Activated T-helper 1 cell treated with Interleukin-2 at 50 U/mL for 16 hours (primary cell): ENCODE measurements at places on chromosomes 3 and 15.
A peak's percentile ranks its signal among the peaks of the same experiment; 100 is the strongest.

- no peak for DNase-seq
These were observed 489.2 kb upstream of the UBE2E2 start for GRCh38 chr3:22713936-22714335.

GRCh38 chr15:23629234-23629805 lies 18.3 kb downstream of the MAGEL2 start:
- no peak for DNase-seq

DNA sequence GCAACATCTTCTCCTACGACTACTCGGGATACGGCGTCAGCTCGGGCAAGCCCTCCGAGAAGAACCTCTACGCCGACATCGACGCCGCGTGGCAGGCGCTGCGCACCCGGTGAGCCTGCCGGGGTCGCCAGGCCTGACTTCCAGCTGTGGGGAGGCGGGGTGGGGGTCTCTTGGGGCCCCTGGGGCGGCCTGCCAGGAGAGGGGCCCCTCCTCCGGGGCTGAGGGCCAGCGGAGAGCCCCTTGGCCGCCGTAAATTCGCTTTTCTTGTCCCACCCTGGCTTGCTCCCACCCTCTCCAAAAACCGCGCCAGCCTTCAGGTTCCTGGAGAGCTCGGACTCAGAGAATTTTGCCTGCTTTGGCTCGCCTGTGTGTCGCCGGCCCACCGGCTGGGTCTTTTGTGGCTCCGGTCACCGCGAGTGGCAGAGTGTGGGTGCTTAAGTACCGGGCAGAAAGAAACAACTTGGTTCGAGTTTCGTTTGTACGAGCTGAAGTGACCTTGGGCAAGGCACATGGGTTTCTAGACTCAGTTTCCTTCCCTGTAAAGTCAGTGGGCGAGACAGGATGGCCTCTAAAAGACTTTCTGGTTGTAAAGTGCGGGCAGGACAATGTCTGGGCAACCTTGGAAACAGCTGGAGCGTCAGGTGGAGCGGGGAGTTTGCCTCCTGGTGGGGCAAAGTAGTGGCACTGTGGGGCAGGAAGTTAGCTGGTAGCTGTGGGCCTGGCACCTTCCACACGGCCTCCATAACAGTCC lies 976 bp downstream of the ABHD17C start:
- no peak for DNase-seq

DNA sequence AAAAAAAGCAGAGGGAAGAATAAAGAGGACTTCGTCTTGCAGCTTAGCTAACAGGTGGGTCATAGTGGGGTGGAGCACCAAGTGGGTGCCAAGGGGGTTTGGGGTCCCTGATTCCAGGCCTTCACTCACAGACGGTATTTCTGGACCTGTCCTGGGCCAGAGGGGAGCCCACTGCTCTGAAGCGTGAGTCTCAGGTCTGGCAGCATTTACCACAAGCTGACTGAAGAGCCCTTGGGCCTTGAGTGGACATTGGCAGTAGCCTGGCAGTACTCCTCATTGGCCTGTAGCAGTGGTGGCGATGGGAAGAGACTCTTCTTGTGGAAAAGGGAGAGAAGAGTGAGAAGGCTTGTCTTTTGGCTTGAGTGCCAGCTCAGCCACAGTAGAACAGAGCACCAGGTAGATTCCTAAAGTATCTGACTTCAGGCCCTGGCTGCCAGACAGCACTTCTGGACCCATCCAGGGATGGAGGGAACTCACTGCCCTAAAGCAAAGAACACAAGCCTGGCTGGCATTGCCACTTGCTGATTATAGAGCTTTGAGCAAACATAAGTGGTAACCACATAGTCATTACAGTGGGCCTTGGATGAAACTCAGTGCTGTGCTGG lies 72.9 kb downstream of the GLDN start:
- no peak for DNase-seq

DNA sequence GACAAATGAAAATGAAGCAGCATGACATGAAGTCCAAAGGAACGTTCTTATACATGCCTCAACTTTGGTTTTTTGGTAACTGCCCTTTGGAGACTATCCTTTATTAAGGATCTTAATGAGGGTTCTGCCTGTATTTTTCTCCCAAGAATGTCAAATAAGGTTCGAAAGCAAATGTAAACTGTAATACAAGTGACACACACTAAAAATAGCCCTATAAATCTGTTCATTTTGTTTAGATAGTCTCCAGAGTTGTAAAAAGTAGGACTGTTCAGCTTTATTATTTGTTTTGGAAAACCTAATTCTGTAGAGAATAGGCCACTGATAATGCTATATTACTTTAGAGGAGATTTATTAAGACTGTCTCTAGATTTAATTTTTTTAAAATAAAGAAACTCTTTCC lies 80.5 kb upstream of the CDIN1 start:
- no peak for DNase-seq

DNA sequence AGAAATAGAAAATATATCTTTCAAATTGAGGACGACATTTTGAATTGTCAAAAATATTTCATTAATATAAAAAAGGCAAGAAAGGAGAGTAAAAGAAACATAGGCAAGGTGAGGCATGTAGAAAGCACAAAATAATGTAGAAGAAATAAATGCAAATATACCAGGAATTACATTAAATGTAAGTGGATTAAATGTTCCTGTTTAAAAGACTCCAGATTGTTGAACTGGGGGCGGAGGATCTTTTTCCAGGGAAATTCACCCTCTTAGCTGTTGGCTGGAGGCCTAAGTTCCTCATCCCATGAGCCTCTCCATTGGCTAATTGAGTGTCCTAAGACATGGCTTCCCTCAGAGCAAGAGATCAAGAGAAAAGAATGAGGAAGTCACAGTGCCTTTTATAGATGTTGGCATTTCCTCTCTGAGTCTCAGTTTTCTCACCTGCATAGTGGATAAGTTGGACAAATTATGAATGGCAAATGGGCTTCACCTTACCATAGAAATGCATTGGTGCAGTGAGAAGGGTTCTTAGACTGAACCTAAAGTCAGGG lies 147.4 kb upstream of the SMAD3 start:
- DNase-seq: no peak

DNA sequence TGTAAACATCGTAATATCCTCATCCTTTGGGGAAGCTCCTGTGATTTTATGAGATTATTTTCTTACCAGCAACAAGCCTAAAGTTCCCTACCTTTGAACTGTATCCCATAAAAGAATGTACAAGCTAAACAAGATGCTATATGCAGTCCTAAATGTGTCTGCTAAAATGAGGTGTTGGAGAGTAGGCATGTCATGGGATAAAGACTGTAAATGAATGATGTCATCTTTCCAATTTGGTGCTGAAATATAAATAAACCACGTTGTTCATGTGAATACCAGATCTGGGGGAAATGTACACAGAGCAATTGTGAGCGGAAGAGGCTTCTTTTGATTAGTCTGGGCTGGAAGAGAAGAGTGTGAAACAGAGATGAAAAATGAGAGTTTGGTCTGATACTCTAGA lies 214.9 kb upstream of the WNT5A start:
- no peak for DNase-seq

- no peak for DNase-seq
These were observed 35.3 kb downstream of the TLE3 start for GRCh38 chr15:70062321-70062956.

DNA sequence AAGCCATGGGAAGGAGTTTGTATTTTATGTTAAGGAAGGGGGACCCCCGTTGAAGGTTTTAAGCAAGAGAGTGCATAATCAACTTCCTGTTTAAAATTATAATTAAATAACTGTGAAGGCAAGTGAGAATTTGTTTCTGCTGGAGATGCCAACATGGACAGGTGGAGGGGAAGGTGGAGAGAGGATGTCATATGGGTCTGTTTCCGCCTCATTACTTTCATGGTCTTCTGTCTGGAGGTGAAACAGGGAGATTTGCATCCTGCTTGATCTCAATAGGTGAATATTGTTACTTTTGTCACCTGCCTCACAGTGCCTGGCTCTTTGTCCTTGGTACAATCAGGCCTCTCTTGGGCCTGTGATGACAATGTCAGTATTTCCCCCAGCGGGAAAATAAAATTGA lies 300.6 kb upstream of the LMCD1 start:
- no peak for DNase-seq

GRCh38 chr3:119913021-119913420 lies 131.1 kb downstream of the NR1I2 start:
- DNase-seq: no peak

GRCh38 chr15:55789066-55789660 lies 46.2 kb upstream of the PRTG start:
- DNase-seq: peak; percentile 12

GRCh38 chr3:45320986-45321385 lies 67.4 kb upstream of the LARS2 start:
- DNase-seq: no peak

GRCh38 chr3:9897408-9898372 lies 5.0 kb upstream of the IL17RE start:
- no peak for DNase-seq

GRCh38 chr15:80208758-80209734 lies 43.0 kb downstream of the CTXND1 start:
- DNase-seq: no peak

DNA sequence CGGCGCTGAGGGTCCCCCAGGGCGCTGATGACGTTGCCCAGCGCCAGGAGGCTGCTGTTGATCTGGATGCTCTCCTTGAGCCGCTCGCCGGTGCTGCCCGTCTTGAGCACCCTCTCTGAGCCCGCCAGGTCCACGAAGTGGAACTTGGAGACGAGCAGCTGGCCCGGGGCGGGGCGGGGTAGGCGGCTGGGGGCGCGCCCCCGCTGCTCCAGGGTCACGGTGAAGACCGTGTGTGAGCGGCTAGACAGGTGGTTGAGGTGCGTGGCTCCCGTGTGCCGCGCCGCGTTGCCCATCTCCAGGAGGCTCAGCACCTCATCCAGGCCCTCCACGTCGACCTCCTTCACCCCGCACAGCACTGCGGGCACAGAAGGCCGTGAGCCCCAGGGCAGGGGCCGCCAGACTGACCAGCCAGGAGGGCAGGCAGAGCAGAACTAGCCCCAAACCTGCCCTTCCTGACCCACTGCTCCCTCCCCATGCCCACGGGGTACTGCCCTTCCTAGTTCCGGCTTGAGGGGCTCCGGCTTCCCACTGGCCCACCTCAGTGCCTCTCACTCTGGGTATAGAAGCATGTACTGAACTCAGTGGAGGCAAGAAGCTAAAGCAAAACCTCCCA lies 6.1 kb downstream of the KIF7 start:
- no peak for DNase-seq

DNA sequence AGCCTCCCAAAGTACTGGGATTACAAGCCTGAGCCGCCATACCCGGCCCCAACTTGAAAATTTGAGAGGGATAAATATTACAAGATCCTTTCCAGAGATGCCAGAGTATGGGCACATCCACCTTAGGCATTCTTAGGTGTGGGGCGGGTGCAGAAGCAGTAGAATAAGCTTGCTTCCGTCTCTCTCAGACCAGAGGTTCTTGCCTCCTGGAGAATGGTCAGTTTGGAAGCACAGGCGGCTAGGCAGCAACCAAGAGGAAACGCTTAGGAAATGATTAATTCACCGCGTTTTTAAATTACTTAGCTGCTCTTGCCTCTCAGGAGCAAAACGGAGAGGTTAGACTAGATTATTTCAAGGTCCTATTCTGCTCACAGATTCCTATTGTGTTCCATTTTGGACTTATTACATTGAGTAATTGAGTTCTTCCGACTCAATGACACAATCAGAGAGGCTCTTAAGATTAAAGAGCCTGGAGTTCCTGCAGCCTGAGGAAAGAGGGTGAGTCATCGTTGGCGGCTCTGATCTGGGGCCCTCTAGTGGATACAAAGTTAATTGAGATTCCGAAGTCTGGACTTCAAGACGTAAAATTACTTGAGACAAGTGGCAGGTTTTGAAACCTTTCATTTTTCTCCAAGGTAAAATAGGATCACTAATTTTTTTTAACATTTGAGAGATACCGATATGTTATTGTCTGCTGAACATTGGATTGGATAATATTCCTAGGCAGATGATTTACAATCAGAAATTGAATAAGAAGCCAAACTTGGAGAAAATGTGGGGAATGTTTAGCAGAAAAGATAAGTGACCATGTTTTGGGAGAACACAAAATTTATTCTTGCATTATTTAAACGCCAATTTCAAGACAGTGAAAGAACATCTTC lies 5.8 kb upstream of the TOPAZ1 start:
- DNase-seq: peak; percentile 23

DNA sequence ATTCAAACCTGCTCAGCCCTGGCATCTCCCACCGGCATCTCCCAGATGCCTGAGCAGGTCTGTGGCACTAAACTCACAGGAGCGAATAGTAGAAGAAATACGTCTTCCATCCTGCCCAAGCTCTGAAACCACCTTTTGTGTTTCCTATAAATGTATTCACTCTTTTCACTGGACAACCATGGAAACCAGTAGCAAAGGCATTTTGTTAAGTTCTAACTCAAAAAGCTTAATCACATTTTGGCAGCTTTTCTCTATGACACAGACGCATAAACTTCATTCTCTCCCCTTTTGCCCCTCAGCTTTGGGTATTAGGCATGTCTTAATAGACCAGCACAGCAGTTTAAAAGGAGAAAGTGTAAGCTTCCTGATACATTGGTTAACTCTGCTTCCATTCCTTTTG lies 24.5 kb upstream of the ARNT2 start:
- no peak for DNase-seq

DNA sequence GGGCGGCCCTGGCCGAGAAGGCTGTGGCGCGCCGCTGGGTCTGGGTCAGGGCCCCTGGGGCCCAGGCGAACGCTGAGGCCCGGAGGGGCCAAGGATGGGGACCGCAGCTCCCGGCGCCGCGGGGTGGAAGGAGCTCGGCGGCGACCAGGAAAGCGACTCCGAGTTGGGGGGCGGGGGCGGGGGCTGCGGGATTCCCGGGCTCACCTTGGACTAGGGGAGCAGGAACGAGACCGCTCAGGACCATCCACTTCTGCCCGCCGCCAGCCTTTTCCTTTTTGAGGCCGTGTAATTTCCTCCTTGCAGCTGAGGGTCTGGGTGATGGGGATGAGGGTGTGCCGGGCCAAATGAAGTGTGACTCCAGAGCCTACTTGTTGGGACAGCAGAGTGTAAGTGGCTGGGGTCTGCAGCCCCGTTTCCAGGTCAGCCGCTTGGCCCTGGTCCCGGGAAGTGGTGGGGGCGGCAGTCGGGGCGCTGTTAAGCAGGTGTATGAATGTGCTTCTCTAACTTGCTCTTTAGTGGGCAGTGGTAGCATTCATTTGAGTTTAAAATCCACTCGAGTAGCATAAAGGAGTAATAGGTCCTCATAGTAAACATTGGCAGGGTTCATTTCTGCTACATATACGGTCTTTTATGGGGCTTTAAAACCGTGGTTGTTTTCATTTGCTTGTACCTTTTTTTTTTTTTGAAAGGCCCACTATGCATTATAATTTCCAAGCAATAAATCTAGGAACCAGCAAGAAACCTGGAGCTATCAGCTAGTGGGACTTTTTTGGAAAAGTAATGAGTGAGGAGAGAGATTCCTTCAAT lies 717 bp downstream of the PXK start:
- DNase-seq: no peak

DNA sequence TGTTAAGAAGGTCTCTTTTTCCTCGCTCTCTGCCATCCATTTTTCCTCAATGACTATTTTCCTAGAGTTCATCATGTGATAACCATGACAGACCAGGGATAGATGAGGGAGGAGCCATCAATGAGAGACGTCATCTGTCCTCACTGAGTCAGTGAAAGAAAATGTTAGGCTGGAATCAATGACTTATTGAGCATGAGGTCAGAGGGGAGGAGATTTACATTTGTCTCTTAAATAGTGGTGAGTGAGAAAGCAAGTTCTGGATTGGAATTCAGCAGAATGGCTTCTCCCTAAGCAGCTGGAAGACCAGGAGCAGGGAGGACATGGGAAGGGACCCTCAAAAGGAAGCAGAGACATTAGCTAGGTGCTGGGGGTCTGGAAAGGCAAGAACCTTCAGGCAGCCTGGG lies 28.2 kb upstream of the USP3 start:
- no peak for DNase-seq
